ENCODE measurements at places on chromosomes 11 and 22.

GRCh38 chr11:17637901-17638300 lies 81.5 kb upstream of the MYOD1 start:
- DNase-seq: no peak

DNA sequence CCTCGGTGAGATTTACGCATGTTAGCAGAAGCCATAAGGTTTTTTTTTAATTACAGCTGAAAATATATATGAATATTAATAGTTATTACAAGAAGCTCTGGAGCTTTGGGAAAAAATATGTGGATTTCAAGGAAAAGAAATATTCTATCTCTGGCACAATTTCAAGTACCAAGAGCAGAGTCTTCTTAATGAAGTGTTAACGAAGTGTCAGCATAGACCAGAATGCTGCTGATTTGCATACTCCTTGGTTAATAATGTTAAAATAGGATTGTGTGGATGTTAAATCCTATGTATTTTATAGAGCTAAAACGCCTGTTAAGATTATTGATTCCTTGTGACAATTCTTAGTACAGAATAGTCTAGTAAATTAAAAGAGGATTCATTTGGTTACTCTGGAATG lies 57.0 kb upstream of the FAT3 start:
- no peak for DNase-seq

DNA sequence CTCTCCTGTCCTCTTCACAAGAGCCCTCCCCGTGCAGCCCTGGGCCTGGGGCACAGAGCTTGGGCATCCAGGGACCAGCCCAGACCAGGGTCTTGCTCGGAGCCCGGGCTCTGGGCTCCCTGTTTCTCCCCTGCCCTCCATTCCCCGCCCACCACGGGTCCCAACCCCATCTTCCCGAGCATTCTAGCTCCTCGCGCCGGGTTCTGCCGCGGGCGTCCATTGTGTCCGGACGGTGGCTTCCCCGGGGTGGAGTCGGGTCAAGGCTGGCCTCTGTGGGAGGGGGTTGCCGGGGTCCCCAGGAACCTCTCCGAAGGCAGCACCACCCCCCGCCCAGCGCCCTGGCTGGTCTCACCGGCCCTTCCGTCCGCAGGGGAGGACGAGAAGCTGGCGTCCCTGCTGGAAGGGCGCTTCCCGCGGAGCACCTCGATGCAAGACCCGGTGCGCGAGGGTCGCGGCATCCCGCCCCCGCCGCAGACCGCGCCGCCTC lies 18.1 kb upstream of the ACR start:
- DNase-seq: no peak

DNA sequence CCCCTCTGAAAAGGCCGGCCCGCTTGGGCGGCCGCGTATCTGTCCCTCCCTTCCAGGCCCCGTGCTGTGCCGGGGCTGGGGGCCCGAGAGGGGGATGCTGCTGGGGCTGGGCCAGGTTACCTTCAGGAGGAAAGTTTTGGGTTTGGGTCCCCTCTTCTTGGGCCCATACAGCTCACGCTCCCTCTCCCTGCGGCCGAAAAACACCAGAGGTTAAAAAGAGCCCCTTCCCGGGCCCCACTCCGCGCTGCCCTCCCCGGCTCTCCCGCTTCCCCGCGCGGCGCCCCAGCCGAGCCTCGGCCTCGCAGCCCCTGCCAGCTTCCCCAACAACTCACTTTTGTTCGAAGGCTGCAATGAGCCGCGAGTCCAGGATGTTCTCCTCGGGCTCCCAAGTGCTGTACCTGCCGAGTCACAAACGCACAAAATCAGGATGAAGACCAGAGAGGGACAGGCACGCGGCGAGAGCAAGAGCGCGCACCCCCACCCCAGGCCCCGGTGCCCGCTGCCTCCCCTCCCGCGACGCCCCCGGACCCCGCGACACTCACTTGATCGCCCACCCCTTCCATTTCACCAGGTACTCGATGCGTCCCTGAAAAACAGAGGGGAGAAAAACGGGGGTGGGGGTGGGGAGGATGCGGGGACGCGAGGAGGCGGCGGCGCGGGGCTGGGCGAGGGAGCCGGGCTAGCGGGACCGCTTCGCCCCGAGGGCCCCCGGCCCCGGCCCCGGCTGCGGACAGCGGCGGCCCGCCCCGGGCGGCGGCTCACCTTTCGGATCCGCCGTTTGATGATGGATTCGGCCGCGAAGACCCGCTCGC lies 450 bp downstream of the CBX6 start:
- no peak for DNase-seq

DNA sequence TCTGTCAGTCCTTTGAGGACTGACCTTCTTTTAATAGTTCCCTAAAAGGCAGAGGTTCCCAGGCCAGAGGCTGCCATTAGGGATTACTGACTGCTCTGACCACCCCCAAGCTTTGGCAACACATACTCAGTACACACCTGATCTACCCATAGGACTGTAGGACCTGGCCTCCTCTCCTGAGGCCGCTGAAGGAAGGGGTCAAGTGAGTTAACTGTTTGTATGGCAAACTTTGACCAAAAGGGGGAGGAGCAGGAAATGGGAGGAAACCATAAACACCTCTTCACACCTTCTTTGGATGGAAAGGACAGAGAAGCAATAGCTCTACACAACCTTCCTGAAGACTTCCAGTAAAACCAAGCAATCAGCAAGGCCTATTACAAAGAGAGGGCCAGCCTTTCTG lies 104.0 kb downstream of the APOL5 start:
- no peak for DNase-seq

DNA sequence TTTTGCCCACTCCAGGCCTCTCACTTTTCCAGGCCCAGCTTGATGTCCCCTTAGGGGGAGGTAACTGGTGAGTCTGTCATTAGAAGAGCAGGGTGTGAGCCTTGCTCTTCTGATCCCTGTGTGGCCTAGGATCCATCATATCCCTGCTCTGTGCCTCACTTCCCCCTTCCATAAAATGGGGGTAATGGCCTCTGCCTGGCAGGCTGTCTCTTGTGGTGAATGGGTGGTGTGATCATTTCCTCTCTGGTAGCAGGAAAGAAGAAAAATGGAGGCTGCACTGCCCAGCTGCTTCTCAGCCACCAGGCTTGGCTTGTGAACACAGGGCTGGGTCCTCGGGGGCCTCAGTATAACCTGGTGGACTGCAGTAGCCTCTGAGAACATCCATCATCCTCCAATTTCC lies 5.6 kb downstream of the ARHGEF17 start:
- no peak for DNase-seq

- no peak for DNase-seq
Measured at GRCh38 chr22:36755316-36755715, 20.6 kb downstream of the IFT27 start.

- DNase-seq: no peak
Measured at GRCh38 chr11:45424411-45425180, 138.5 kb upstream of the SYT13 start.

DNA sequence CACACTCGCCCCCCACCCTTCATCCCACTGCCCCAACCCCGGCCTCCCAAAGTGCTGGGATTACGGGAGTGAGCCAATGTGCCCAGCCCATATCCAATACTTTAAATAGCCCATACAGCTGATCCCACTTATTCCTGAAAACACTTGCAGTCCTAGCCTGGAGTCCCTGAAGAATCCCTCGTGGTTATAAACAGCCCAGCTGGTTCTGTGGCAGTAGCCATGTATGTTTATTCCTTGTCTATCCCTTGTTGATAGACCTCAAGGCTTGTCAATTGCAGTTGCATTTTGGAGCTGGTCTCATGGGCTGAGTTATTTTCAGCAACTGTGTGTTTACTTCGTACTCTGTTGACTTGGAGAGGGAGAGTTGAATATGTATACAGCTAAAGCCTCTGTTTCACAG lies 21.5 kb upstream of the PAFAH1B2 start:
- DNase-seq: no peak

DNA sequence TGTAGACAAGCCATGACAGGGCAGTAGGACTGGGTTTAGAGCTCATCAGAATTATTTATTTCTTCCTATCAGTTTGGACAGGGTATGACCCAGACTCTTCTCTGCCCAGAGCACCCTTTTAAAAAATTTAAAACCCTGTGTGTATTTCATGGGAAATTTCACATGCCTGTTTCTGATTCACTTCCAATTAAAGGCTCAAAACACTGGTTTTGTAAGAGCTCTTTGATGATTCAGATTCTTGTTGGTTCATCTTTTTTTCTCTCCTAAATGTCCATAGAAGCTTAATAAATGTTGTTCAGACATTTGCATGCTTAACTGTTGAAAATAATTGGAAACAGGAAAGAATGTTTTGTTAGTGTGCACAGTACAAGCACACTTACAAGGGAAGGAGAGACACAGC lies 13.8 kb downstream of the FLI1 start:
- DNase-seq: no peak

DNA sequence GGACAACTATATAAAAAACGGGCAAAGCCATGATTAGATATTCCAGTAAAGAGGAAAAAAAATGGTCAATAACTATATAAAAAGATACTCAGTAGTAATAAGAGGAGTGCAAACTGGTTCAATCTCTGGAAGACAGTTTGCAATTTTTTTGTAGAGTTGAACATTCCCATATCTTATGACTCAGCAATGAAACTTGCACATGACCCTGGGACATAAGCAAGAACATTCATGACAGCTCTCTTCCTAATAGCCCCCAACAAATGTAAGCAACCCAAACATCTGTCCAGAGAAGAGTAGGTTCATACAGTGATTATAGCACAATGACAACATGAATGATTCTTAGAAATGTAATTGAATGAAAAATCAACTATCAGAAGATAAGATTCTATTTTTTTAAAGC lies 21.8 kb upstream of the CSF2RB start:
- DNase-seq: no peak

GRCh38 chr11:61332281-61332796 lies 566 bp downstream of the DDB1 start:
- no peak for DNase-seq
